ENCODE measurements at places on chromosomes 13 and 19.

DNA sequence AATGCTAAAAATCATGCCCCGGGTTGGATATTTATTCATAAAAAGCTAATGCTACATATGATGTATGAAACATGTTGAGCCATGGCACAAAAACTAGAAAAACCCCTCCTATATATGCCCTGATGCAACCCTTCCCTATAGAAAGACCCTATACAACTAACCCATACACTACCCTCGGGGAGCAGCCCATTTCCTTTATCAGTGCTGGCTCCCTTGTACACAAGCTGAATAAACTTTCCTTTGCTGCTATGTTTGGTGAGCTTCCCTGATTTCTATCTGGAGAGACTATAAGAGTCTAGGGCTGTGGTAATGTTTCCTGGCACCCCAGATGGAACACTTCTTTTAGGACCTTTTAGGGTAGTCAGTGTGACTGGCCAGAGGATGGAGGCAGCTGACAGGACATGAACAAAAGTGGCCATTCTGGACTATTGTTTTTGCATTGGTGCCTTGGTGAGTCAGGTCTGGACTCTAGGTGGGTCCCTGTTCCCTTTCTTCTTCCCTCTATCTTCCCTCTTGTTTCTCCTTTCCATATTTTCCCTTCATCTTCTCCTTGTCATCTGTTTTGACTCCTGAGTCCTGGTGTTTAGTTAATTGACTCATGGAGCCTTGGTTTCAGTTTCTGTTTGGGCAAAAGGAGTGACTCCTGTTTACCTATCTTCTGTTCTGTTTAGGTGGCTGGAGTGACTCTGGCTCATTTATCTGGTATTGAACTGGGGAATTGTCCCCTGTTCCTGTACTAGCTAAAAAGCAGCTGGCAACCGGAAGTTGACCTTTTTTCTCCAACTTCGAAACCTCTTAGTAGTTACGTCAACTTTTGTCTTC, 1321.8 kb upstream of the PCDH9 start:
- DNase-seq = no peak

DNA sequence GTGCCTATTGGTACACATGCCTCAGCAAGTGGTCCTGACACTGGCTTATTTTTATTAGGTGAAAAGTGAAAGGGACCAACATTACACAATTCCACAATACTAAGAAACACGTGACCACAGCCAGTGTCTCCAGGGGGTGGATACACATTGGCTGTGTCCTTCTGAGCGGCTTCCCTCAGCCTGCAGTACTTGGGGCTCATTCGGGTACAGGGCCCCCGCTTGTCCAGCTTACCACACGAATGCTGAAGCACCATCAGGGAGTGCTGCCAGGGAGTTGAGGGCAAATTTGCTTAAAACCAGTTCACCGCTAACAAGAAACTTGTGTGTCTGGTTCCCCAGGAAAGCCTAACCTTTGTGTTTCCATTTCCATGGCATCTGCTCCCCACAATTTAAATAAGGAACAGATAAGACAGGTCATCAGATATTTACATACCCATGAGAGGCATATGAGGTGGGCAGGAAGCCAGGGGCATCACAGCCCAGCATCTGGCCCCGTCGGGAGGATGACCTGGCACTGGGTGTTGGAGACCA, 23.3 kb downstream of the PBX4 start:
- DNase-seq = no peak

GRCh38 chr19:48617146-48617937, 1.6 kb downstream of the RPL18 start:
- no peak for DNase-seq

DNA sequence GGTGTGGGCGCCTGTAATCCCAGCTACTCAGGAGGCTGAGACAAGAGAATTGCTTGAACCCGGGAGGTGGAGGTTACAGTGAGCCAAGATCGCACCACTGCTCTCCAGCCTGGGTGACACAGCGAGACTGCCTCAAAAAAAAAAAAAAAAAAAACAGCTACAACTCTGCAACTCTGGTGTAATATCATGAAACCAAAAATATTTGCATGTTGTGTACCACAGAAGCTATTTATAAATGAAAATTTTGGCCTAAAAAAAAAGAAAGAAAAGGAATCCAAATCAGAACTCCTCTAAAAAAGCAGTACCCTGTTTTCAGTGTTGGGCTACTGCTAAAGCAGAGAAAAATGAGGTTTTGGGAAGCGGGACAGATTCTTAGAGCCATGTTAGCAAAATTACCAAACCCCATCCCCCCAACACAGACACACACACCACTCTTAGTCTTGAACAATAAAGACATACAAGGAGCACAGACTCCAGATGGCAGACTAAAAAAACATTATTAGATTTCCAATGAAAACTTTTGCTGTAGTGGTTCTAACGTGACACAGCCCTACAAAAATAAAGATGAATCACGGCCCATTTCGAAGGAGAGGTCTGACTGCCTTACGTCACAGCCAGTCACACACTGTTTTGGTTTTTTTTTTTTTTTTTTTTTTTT, 51.5 kb downstream of the INSR start:
- no peak for DNase-seq

- DNase-seq = no peak
Observed at GRCh38 chr13:97843189-97843588, 110.3 kb upstream of the IPO5 start.

DNA sequence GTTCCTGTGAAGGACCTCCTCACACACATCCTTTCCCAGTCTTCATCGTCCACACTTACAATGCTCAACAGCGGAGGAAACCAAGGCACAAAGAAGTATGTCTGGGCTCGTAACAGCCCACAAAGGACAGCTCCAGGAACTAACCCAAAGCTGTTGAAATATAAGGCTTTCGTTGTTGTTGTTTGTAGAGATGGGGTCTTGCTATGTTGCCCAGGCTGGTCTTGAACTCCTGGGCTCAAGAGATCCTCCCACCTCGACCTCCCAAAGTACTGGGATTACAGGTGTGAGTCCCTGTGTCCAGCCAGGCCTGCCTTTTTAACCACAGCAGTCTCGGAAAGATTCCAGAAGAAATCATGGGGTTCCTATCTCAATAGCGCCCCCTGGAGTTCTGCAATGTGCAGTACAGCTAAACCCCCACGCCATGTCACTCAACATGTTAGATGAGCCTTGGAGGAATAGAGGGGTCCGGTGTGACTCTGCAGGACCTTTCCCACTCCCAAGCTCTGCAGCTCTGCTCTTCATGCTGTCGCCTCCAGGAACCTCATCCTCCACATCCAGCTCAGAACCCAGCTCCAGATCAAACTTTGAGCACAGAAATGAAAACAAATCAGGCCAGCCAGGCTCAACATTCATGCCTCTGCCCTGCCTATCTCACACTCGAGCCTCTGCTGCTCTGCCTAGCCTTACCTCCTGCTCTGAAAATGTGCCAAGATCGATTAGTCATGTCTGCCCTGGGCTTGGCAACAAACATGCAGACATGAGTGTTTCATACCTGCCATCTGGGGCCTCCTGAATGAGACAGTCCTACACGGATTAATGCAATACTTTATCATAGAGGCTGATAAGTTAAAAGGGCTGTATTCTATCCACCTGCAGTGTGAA, 7.5 kb downstream of the PLA2G4C start:
- no peak for DNase-seq

- no peak for DNase-seq
Observed at GRCh38 chr13:81726037-81726726, 1385.3 kb upstream of the SPRY2 start.

DNA sequence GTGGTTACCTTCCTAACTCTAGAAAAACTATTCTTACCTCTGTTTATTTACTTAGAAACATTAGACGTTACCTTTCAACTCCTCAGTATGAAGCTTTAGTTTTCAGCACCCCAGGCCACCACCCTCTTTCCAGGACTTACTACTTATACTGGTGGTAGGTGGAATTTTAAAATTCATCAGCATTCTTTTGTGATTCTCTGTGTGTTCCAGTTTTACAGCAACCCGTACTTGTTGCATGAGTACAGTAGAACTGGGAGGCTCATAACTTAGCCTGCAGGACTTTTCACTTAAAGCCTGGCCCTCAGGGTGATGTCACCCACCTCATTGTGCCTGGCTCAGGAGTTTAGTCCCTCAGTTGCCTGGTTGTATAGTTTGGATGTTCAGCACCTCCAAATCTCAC, 49.4 kb upstream of the ALOX5AP start:
- DNase-seq = no peak

GRCh38 chr13:27522847-27523246, 72.5 kb upstream of the MTIF3 start:
- DNase-seq = no peak

- no peak for DNase-seq
Observed at GRCh38 chr13:37686501-37686900, 87.9 kb upstream of the POSTN start.

- no peak for DNase-seq
Observed at GRCh38 chr19:45276284-45276687, 25.2 kb downstream of the MARK4 start.

GRCh38 chr13:50936679-50937078, 27.1 kb downstream of the RNASEH2B start:
- DNase-seq = no peak

DNA sequence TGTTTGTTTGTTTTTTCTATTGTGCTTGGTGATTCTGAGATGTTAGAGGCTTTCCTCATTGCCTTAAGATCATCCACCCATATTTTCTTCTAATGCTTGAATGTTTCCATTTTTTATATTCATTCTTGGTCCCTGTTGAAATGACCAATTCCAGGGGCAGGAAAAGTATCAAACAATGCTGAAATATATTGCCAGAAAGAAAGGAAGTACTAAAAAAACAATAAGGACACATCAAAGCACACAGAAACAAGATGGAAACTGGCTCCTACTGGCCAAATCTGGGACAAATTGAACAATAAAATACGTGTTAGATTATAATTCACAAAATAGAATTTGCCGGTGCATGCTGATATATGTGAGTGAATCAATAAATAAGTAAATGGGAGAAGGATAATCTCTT, 23.9 kb downstream of the ZDHHC20 start:
- no peak for DNase-seq

GRCh38 chr13:78497702-78498355, 105.5 kb downstream of the POU4F1 start:
- DNase-seq = no peak

DNA sequence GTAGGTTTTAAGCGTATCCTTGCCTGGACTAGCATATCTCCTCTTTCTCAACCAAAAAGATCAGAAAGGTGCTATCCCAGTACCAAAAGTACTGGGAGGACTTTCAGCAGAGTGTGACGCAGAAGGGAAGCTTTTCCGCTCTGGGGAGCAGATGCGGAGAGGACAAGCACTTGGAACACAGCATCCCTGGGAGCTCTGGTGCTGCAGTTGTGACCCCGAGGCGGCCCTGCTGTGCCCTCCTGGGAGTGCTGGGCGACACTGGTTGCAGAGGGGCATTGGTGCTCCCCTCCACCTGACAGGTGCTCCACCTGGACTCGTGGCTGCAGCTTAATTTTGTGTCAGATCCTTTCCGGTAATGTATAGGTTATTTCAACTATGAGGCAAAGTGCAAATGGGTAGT, 3.4 kb downstream of the NAXD start:
- no peak for DNase-seq

DNA sequence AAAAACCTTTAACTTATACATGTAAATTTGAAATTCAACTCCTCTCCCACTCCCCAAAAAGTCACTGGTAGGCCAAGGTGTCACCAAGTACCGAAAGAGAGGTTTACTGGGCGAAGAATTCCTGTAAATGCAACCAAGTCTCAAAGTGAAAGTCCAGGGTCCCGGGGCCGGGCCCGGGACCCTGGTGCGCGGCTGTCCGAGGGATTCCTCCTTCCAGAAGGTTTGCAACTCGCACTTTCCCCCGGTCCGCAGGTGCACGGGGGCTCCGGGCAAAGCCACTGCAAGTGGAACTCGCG, 1.1 kb downstream of the STK24 start:
- no peak for DNase-seq

- DNase-seq = no peak
Observed at GRCh38 chr13:27542220-27542619, 78.1 kb downstream of the LNX2 start.

DNA sequence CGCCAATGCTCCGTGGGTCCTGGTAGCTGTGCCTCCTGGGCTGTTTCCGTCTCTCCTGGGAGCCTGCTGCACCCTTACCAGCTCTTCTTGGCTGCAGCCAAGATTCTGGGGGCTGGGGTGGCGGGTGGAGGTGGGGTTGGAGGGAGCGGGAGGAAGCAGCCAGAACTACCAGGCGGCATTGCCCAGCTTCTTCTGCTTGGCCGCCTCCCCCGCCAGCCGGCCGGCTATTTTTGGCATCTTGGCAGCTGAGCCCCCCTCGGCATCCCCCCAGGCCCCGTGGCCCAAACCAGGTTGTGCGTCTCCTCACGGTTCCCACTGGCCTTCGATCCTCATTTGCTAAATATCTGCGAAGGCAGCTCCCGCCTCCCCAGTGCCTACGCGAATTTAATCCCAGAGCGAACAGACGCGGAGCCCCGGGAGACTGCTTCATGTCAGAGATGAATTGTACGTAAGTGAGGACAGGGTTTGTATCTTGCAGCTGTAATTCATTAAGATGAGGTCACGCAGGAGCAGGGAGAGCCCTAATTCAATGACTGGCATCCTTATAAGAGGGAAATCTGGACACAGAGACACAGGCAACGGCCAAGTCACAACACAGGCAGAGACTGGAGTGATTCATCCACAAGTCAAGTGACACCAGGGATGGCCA, 12.8 kb upstream of the PEAK3 start:
- DNase-seq = peak; percentile 11

GRCh38 chr19:46251416-46251815, 21.9 kb downstream of the IGFL1 start:
- DNase-seq = no peak

GRCh38 chr19:35045667-35046300, 4.3 kb downstream of the HPN start:
- peak; percentile 33 for DNase-seq

GRCh38 chr19:8221161-8221560, 12.0 kb downstream of the CERS4 start:
- DNase-seq = peak; percentile 65

- DNase-seq = no peak
Observed at GRCh38 chr13:45941261-45941660, 89.7 kb upstream of the SIAH3 start.

DNA sequence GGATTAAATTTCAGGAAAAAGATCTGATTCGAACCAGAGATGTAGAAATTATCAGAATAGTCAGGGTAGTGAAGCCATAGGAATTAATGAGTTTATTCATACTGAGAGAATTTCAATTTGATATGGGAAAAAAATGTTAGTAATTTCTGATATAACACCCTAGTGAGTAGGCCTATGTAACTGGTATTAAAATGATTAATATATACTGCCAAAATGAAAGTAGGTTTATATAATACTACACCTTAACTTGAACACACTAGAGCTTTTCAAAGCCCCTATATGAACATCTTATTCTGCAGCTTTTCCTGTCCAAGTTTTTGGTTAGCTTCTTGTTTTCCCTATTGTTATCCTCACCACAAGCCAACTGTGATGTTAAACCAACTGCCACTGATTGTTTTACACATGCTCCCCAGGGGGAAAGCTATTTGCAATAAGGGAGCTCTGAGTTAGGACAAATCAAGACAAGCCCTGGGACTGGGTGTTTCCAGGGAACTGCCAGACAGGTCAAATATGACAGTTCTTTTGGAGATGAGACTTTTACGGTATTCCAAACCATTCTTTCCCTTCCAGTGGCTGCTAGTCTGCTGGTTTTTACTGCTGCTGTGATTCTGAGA, 45.3 kb downstream of the FNDC3A start:
- no peak for DNase-seq

GRCh38 chr19:39434123-39435076, 1.3 kb downstream of the RPS16 start:
- no peak for DNase-seq

Data from hippocampal formation (tissue), 2 donors.